GM23248 (cell line): ENCODE measurements at places on chromosomes 12 and 14. TPM values are rescaled to one million over a fixed set of nuclear protein-coding genes. Genes with fewer than 3 reads are reported as not detected.

GRCh38 chr12:53695152-53696145, 19.6 kb upstream of the ATP5MC2 start:
- H3K4me3 ChIP-seq, result peak overlapping the region; percentile 56
- no peaks in the 10 kb centered on the region for H3K36me3 ChIP-seq
- H3K4me1 ChIP-seq, result peaks cover 8% of the 10 kb centered on the region
- peak; percentile 92 for DNase-seq
- no peak overlapping the region for H3K27ac ChIP-seq

GRCh38 chr14:87430214-87430613, 562.8 kb downstream of the GALC start:
- no peaks in the 10 kb centered on the region for H3K36me3 ChIP-seq
- no peaks in the 10 kb centered on the region for H3K4me1 ChIP-seq
- H3K4me3 ChIP-seq, result no peak overlapping the region
- H3K27me3 ChIP-seq, result no peaks in the 10 kb centered on the region

DNA sequence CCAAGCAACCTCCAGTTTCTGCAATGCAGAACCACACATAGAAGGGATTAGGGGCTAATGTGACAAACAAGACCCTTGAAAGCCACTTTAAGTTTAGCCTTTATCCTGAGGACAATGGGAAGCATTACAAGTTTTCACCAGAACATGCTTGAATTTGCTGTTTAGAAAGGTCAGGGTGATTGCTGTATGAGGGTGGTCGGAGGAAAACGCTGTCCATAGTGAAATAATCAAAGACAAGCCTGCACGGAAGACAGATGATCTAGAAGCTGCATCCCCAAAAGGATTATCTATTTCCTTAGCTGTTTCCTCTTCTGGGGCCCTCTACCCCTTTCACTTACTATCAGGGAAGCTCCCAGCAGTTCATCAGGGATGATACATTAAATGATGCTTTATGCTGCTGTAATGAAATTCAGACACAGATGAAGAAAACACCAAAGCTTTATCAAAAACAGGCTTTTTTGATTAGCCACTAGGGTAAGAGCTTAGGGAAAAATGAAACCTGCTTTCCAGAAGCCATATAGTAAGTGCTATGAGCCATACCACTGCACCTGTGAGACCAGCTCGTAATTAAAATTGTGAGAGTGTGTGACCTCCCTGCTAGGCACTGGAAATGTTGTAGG, 6.5 kb downstream of the HAL start:
- DNase-seq, result no peak
- H3K27me3 ChIP-seq, result peaks cover 9% of the 10 kb centered on the region; the same call in 1 of the 2 replicates
- H3K4me1 ChIP-seq, result no peaks in the 10 kb centered on the region
- no peak overlapping the region for H3K27ac ChIP-seq
- H3K4me3 ChIP-seq, result no peak overlapping the region

DNA sequence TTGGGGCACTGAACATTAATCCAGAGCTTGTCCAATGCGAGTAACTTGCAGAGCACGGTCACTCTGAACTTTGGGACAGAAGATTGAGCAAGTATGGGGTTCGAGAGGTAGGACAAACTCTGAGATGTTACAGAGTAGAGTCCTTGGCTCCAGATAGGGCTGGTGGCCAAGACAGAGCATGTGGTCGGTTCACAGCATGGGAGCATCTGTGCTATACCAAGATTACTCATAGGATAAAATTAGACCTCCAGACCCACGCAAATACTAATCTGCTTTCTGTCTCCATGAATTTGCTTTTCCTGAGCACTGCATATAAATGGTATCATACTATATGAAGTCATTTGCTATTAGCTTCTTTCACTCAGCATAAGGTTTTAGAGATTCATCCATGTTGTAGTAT, 93.4 kb upstream of the TBX5 start:
- no peak overlapping the region for H3K27ac ChIP-seq
- H3K36me3 ChIP-seq, result no peaks in the 10 kb centered on the region
- no peak overlapping the region for H3K4me3 ChIP-seq
- H3K27me3 ChIP-seq, result peaks cover 41% of the 10 kb centered on the region

DNA sequence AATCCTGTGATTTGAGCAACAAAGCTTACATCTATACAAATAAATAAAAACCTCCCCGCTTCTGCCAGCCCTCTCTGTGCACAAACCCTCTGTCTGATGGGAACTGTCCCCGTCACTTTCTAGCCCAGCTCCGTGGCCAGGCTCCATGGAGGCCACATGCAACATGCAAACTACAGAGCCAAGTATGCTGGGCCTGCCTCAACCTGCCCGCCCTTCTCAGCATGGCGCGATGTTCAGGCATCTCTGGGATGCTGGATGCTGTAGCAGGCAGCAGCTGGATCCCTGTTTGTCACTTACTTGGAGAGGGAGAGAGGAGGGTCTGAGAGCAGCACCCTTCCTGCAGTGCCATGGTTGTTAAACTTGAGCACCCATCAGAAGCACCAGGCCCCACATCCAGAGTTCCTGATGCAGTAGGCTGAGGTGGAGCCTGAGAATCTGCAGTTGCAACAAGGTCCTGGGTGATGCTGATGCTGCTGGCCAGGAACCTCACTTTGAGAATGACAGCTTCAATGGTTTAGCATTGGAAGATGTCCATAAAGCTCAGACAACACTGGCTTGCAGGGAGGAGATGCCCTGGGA, 32.4 kb downstream of the CLMN start:
- H3K4me1 ChIP-seq, result no peaks in the 10 kb centered on the region
- DNase-seq, result no peak
- no peak overlapping the region for H3K4me3 ChIP-seq
- no peak overlapping the region for H3K27ac ChIP-seq
- no peaks in the 10 kb centered on the region for H3K36me3 ChIP-seq

C3AR1 gene
- not detected in 2 replicates for total RNA-seq

DNA sequence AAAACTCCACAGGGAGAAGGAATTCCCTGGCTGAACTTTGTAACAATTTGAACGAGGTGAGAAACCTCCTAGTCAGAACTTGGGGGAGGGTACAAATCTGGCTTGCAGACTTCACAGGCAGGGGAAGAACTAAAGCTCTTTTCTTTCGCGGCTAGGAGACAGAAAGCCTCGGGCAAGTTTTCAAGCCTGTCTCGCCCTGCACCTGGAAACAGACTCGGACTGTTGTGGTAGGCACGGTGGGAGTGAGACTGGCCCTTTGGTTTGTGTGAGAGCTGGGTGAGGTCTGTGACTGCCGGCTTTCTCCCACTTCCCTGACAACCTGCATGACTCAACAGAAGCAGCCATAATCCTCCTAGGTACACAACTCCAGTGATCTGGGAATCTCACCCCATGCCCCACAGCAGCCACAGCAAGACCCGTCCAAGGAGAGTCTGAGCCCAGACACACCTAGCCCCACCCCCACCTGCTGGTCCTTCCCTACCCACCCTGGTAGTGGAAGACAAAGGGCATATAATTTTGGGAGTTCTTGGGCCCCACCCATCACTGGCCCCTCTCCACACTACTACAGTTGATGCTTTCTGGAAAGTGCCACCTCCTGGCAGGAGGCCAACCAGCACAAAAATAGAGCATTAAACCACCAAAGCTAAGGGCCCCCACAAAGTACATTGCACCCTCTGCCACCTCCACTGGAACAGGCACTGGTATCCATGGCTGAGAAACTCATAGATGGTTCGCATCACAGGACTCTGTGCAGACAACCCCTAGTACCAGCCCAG, 102.7 kb upstream of the ST8SIA1 start:
- peaks cover 34% of the 10 kb centered on the region for H3K27me3 ChIP-seq
- no peaks in the 10 kb centered on the region for H3K36me3 ChIP-seq
- DNase-seq, result peak; percentile 1
- no peak overlapping the region for H3K4me3 ChIP-seq
- no peak overlapping the region for H3K27ac ChIP-seq

TMEM121 gene
- 11.1 and 20.5 TPM in 2 replicates for total RNA-seq

GRCh38 chr12:38120438-38120837, 196.1 kb upstream of the ALG10B start:
- H3K36me3 ChIP-seq, result no peaks in the 10 kb centered on the region
- H3K4me3 ChIP-seq, result no peak overlapping the region
- no peak for DNase-seq
- no peaks in the 10 kb centered on the region for H3K27me3 ChIP-seq
- H3K4me1 ChIP-seq, result no peaks in the 10 kb centered on the region

FOXN4 gene
- not detected in 2 replicates for total RNA-seq

GRCh38 chr12:7542813-7543212, 39.2 kb upstream of the CD163 start:
- peaks cover 18% of the 10 kb centered on the region for H3K4me1 ChIP-seq
- H3K27ac ChIP-seq, result peak overlapping the region; percentile 39
- H3K4me3 ChIP-seq, result 0 out of 2 replicates have a peak overlapping the region, but pooled peaks have one; percentile 20
- no peaks in the 10 kb centered on the region for H3K36me3 ChIP-seq
- no peaks in the 10 kb centered on the region for H3K27me3 ChIP-seq

GALNT9 gene
- 1.4 and 1.5 TPM in 2 replicates for total RNA-seq

GRCh38 chr14:33836203-33836899, 114.5 kb downstream of the EGLN3 start:
- H3K4me1 ChIP-seq, result no peaks in the 10 kb centered on the region
- DNase-seq, result no peak
- no peaks in the 10 kb centered on the region for H3K36me3 ChIP-seq
- H3K27me3 ChIP-seq, result peaks cover 16% of the 10 kb centered on the region
- no peak overlapping the region for H3K27ac ChIP-seq

- no peaks in the 10 kb centered on the region for H3K36me3 ChIP-seq
- no peak for DNase-seq
- H3K4me1 ChIP-seq, result peaks cover 29% of the 10 kb centered on the region
- no peaks in the 10 kb centered on the region for H3K27me3 ChIP-seq
Observed at GRCh38 chr14:77313371-77313770, 7.3 kb downstream of the POMT2 start.

DNA sequence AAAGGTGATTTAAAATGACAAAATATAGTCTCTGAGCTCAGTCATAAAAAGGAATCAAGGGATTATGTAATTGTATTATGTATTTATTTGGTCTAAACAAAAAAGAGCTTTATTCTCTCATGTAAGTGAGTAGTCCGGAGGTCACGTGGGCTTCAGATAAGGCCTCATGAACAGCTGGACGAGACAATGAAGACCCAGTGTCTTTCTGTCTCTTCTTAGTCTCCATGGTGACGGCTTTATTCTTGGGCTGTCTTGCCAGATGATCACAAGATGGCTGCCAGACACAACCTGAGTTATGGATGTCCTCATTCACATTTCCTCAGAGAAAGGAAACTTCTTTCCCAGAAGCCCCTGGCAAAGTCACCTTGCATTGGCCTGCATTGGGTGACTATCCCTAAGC, 98.6 kb downstream of the ARF6 start:
- H3K4me3 ChIP-seq, result no peak overlapping the region
- H3K27ac ChIP-seq, result no peak overlapping the region
- H3K4me1 ChIP-seq, result peaks cover 45% of the 10 kb centered on the region

DNA sequence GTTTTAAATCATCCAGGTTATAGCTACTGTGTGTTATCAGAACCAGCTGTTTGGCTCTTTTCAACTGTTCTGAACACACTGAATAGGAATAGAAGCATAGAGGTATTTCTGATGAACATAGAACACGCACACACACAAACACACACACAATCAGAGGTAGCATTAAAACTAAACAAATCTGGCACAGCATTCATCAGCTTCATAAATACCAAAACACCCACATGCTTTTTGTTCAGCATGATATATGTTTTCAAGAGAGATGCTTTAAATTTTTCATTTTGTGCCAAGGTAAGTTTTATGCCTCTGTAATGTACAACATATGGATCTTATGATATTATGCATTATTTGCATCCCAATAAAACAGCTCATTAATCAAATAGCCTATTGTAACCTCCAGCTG, 208.6 kb downstream of the GALC start:
- DNase-seq, result no peak
- no peak overlapping the region for H3K4me3 ChIP-seq
- H3K4me1 ChIP-seq, result no peaks in the 10 kb centered on the region
- no peak overlapping the region for H3K27ac ChIP-seq
- no peaks in the 10 kb centered on the region for H3K36me3 ChIP-seq
- H3K27me3 ChIP-seq, result no peaks in the 10 kb centered on the region

MSI1 gene
- not detected in 2 replicates for total RNA-seq

GRCh38 chr14:58298477-58299400, at the start of gene ARID4A:
TSS of gene ARID4A (plus strand) at chr14:58298555. CDS start at chr14:58299855, 1,300 bp downstream.
- peaks cover 15% of the 10 kb centered on the region for H3K36me3 ChIP-seq
- no peaks in the 10 kb centered on the region for H3K27me3 ChIP-seq
- H3K27ac ChIP-seq, result peak within 1 kb of the TSS; percentile 97
- peaks cover 17% of the 10 kb centered on the region; the same call in 1 of the 2 replicates for H3K4me1 ChIP-seq
- DNase-seq, result peak; percentile 55

DNA sequence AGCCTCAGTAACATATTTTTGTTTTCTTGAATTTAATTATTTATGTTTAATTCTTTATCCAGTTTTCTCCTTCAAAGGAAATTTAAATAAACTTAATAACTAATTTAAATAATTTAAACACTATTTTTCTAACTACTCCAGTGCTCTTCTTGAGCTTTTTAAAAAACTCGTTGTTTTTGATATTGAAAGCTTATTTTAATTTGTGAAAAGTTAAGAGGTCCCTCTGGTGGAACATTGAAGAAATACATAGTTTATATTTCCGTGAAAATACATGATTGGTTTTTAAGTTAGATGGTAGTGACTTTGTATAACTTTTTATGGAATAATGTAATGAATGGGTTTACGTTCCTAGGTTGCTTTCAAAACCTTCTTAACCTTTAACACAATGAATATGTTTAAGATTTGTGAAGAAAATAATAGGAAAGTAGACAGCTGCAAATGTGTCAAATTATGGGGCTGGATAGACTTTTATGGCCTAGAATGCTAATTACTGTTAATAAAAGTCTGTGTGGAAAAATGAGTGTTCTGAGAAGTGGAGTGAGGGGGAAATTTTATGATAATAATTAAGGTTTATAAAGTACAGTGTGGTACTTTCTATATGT, 45.9 kb upstream of the MSRB3 start:
- peaks cover 9% of the 10 kb centered on the region for H3K36me3 ChIP-seq
- peak; percentile 56 for DNase-seq
- peaks cover 5% of the 10 kb centered on the region for H3K4me1 ChIP-seq
- no peak overlapping the region; the same call in 1 of the 2 replicates for H3K4me3 ChIP-seq

CLEC6A gene
- total RNA-seq, result not detected in 2 replicates

GRCh38 chr12:7935590-7936581, at the start of gene SLC2A3:
TSS of gene SLC2A3 (minus strand) at chr12:7936187. CDS start at chr12:7936034, 153 bp downstream.
- H3K4me1 ChIP-seq, result peaks cover 14% of the 10 kb centered on the region
- H3K4me3 ChIP-seq, result peak within 1 kb of the TSS; percentile 100
- peak; percentile 94 for DNase-seq
- H3K27ac ChIP-seq, result peak within 1 kb of the TSS; percentile 85

- no peak overlapping the region for H3K27ac ChIP-seq
- H3K4me1 ChIP-seq, result peaks cover 31% of the 10 kb centered on the region
- H3K4me3 ChIP-seq, result no peak overlapping the region
- H3K36me3 ChIP-seq, result no peaks in the 10 kb centered on the region
Observed at GRCh38 chr12:10175846-10176636, 2.8 kb upstream of the TMEM52B start.

PRMT5 gene
- total RNA-seq, result 42.2 and 61.0 TPM in 2 replicates

REM2 gene
- 0.22 TPM in 1 of 2 replicates, not detected in the other for total RNA-seq

DNA sequence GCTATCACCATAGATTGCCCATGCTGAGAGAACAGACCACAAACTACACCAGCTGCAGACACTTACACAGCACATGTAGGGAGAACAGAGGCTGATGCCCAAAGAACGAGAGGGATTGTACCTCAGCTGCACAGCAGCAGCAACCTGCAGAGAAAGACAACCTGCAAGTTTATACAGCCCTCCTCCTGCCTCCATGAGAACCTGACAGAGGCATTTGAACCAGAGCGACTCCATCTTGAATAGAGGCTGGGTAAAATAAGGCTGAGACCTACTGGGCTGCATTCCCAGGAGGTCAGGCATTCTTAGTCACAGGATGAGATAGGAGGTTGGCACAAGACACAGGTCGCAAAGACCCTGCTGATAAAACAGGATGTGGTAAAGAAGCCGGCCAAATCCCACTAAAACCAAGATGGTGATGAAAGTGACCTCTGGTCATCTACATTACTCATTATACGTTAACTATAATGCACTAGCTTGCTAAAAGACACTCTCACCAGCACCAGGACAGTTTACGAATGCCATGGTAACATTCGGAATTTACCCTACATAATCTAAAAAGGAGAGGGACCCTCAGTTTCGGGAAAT, 262.4 kb upstream of the HMGA2 start:
- no peaks in the 10 kb centered on the region for H3K36me3 ChIP-seq
- no peak overlapping the region for H3K27ac ChIP-seq
- no peak overlapping the region for H3K4me3 ChIP-seq
- no peaks in the 10 kb centered on the region for H3K27me3 ChIP-seq
- H3K4me1 ChIP-seq, result peaks cover 83% of the 10 kb centered on the region
